Smooth muscle cell of bladder (primary cell): ENCODE measurements at places on chromosomes 1 and 21. TPM values are rescaled to one million over a fixed set of nuclear protein-coding genes. Genes with fewer than 3 reads are reported as not detected.

The SMG5 gene
- total RNA-seq, result 29.2 and 34.9 TPM in 2 replicates

The FCRL2 gene
- not detected in 2 replicates for total RNA-seq

The ALG14 gene
- 1.7 and 4.4 TPM in 2 replicates for total RNA-seq

The SLC25A34 gene
- 0.14 and 0.37 TPM in 2 replicates for total RNA-seq

The RNF186 gene
- total RNA-seq, result not detected in 2 replicates

The PLA2G2A gene
- total RNA-seq, result 0.28 and 0.46 TPM in 2 replicates

The GBP4 gene
- 2.6 and 4.5 TPM in 2 replicates for total RNA-seq

The ORC1 gene
- 0.28 and 1.00 TPM in 2 replicates for total RNA-seq

The DRAXIN gene
- total RNA-seq, result not detected in 2 replicates

The TMEM50A gene
- total RNA-seq, result 109 and 166 TPM in 2 replicates

The FCAMR gene
- total RNA-seq, result not detected in 2 replicates

The IFNLR1 gene
- not detected in 2 replicates for total RNA-seq

The MASP2 gene
- total RNA-seq, result not detected in 2 replicates

The CFHR1 gene
- 1.8 TPM in 1 of 2 replicates, not detected in the other for total RNA-seq

The CHIA gene
- not detected in 2 replicates for total RNA-seq

The OR2L2 gene
- total RNA-seq, result under 0.01 TPM in 1 of 2 replicates, not detected in the other

The IFI44 gene
- 4.8 and 8.0 TPM in 2 replicates for total RNA-seq

The SELENBP1 gene
- 43.2 and 75.7 TPM in 2 replicates for total RNA-seq

The OR6N1 gene
- total RNA-seq, result not detected in 2 replicates

The FABP3 gene
- 58.3 and 116 TPM in 2 replicates for total RNA-seq

The C1orf105 gene
- total RNA-seq, result not detected in 2 replicates

The CITED4 gene
- 1.5 and 2.1 TPM in 2 replicates for total RNA-seq

The LIN28A gene
- not detected in 2 replicates for total RNA-seq

The ARTN gene
- total RNA-seq, result 0.14 and 0.18 TPM in 2 replicates
